ENCODE measurements at places on chromosomes 16 and 17. TPM values are rescaled to one million over a fixed set of nuclear protein-coding genes. Genes with fewer than 3 reads are reported as not detected.
A peak's percentile ranks its signal among the peaks of the same experiment; 100 is the strongest.

- DNase-seq = no peak
Observed at GRCh38 chr16:2077016-2077415, 29.2 kb downstream of the TSC2 start.

DNA sequence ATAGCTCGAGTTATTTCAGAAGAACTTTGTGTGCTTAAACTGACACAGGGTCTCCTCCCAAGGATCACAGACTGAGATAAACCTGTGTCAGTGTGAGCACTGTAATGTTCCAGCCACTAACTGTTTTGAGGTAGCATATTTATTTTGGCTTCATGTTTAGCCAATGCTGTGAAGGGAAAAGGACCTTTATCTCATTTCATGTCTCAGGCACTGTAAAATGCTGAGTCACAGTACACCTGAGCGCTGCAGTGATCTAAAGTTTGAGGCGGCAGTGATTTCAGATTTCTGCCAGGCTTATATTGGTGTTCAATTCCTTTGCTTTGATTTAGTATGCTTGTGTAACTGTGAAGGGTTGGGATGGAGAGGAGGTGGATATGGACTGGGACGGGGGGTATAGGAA lies 3.1 kb upstream of the DNAJA2 start:
- no peak for DNase-seq

- DNase-seq = no peak
Observed at GRCh38 chr17:30405161-30405560, 26.4 kb downstream of the CPD start.

DNA sequence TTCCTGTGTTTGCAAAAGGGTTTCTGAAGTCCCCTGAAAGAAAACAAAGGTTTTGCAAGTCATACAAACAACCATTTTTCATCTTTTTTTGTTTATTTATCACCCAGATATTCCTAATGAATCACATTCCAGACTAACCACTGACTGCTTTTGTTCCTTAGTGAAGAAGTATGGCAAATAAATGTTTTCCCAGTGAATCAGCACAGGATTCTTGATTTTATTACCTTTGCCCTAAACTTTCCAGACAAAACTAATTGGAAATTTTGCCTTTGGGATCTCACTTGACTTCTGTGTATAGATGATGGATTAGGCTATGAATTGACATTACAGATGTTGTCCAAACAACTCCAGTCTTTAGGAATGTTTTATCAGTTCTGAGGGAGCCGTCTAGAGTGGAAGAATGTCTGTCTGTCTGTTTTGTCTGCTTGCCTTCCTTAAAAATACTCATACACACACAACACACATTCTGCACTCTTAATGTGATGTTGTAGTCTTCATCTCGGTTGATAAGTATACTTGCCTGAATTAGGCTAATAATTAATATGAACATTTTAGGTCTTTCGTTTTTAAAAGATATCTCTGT lies 48.9 kb downstream of the VMP1 start:
- DNase-seq = no peak

DNA sequence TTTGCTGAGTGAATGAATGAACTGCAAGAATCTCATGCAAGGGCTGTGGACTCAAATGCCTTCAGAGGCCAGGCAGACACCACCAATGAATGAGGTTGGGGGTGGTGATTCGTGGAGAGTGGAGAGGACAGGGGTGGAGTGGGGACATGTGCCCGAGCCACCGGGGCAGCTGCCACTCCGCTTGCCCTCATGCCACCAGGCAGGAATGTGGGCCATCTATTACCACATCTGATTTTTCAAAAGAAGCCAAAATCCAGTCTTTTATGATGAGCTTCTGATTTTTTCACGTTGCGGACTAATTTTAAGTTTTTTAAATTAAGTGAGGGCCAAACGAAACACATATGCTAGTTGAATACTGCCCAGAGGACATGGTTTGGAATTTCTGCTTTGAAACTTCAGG lies 67.1 kb upstream of the SMURF2 start:
- DNase-seq = no peak

DNA sequence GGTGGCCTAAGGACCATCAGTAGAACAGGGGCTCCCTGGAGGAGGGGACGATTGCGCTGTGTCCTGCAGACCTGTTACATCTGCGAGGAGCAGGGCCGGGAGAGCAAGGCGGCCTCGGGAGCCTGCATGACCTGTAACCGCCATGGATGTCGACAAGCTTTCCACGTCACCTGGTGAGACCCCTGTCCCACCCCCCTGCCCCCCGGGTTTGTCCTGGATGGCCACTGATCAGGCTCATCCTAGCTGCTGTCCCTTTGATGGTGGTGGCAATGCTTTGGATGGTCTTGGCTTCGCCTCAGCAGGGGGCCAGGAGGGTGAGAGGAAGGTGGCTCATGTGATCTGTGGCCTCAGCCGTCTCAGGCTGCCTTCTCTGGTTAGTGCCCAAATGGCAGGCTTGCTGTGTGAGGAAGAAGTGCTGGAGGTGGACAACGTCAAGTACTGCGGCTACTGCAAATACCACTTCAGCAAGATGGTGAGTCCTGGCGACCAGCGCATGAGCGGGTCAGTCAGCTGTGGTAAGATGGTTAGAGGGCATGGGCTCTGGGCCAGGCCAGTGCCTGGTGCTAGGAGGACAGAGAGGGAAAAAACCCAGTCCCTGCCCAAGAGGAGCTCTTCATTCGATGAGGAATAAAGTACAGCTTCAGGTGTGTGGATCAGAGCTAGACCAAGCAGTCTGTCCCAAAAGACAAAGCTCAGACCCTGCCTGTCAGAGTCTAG lies 4.2 kb downstream of the MLLT6 start:
- no peak for DNase-seq

GRCh38 chr16:11224096-11224893 lies 31.7 kb downstream of the SOCS1 start:
- peak; percentile 73 for DNase-seq

GRCh38 chr16:26214581-26215174 lies 522.9 kb downstream of the HS3ST4 start:
- no peak for DNase-seq

DNA sequence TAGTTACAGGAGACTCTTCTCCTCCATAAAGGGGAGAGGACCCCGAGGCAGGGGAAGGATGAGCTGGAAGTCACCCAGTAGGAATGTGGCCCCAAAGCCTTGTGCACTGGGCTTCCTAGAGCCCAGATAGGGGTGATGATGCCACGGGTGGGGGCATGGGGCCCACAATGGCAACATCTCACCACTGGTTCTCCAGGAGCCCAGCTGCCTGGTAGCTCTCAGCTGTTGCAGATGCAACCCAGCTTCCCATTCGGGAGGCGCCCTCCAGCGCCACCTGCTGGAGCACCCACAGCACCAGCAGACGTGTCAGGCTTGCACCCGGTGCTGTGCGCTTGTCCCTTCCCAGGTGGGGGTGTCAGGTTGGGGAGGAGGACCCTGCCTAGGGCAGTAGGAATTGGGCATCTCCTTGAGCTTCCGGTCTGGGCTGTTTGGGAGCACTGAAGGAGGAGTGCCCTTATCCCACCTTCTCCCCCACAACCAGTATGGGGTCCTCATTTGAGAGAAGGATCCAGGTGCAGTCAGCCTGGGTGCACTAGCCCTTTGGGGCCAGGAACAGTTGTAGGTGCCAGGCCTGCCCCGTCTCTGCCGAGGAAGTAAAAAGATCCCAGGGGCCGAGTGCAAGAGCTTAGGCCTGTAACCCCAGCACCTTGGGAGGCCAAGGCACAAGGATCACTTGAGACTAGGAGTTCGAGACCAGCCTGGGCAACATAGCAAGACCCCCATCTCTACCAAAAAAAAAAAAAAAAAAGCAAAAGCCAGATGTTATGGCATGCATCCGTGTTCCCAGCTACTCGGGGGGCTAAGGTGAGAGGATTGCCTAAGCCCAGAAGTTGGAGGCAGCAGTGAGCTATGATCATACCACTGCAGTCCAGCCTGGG lies 14.4 kb downstream of the CDIPT start:
- peak; percentile 87 for DNase-seq

GRCh38 chr17:77885678-77886386 lies 72.7 kb upstream of the TNRC6C start:
- no peak for DNase-seq

- no peak for DNase-seq
Observed at GRCh38 chr17:48240122-48240521, 132.6 kb downstream of the SNX11 start.

DNA sequence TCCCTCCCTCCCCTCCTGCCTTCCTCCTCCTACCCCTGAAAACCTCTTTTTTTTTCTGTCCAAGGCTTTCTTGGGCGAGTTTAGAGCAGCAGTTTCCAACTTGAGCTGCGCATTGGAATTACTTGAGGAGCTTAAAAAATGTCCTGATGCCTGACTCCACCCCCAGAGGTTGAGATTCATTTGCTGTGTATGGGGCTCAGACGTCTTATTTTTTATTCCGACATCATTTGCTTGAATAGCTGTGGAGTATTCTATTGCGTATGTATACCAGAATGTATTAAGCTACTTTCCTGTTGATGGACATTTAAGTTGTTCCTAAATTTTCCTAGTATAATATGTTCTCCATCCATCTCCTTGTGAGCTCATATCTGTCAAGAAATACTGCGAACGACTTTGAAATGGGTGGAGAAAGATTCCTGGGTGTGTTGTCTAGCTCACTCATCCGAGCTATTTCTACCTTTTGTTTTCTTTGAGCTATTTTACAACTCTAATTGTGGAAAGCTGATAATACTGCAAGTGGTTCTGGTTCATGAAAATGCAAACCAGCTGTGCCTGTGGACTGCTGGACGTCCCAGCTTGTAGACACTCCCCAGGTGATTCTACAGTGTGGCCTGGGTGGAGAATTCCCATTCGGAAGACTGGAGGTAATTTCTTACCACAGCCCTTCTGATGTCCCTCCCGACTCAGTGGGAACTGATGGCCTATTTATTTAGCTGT lies 40.5 kb downstream of the CMIP start:
- no peak for DNase-seq

DNA sequence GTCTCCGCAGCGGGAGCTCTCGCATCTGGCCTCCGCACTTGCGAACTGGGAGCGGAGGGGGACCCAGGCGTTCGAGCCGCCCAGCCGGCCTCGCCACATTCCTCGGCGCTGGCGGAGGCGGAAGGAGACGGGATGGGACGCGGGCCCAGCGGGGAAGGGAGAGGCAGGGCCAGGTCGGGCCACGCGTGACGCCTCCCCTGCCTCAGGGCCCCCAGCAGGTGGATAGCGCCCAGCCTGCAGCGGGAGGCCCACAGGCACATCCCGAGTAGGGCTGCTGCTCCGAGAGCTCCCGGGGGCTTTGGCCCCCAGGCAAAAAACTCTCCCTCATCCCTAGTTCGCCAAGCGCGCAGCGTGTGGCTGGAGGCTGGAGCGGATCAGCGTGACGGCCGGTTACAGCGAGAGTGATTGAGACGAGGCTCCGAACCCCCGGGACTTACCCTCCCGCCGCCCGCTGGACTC lies 800 bp downstream of the PLEKHH3 start:
- no peak for DNase-seq

The SPATA32 gene
- total RNA-seq = 0.05 TPM

The ZBTB4 gene
- 10.9 TPM for total RNA-seq

The NUBP1 gene
- 28.0 TPM for total RNA-seq

The MYL4 gene
- total RNA-seq = 8.9 TPM

Data from thymus (tissue), 14 donors.